ENCODE measurements at places on chromosomes 1 and 21. TPM values are rescaled to one million over a fixed set of nuclear protein-coding genes. Genes with fewer than 3 reads are reported as not detected.

The ATPAF1 gene
- 29.0 TPM for total RNA-seq

GRCh38 chr1:51214615-51215131, 21.4 kb upstream of the RNF11 start:
- no peak for DNase-seq
- H3K27ac ChIP-seq: no peak overlapping the region
- no peak overlapping the region for H3K4me3 ChIP-seq
- H3K36me3 ChIP-seq: no peaks in the 10 kb centered on the region

The MRPL24 gene
- total RNA-seq: 43.3 TPM

DNA sequence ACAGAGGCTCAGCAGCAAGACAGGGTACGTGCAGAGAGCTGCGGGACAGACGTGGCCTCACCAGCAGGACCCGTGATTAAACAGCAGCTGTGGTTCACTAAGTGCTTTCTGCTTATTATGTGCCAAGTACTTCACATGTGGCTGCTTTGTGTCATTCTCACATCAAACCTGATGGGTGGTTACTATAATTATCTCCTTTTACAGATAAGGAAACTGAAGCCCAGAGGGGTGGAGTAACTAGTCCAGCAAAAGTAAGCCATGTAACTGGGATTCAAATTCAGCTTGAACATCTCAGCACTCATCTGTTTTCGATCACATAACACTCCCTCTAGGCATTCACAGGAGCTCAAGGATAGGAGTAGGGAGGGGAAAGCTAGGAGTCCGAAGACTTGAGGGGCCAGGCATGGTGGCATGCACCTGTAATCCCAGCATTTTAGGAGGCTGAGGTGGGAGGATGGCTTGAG, 50.8 kb upstream of the CLIC4 start:
- peaks cover 15% of the 10 kb centered on the region for H3K4me1 ChIP-seq

The SUMO3 gene
- total RNA-seq: 30.5 TPM

The SYDE2 gene
- total RNA-seq: 11.9 TPM
